GM12878 (cell line): ENCODE measurements at places on chromosomes 2 and 18. TPM values are rescaled to one million over a fixed set of nuclear protein-coding genes. Genes with fewer than 3 reads are reported as not detected.

DNA sequence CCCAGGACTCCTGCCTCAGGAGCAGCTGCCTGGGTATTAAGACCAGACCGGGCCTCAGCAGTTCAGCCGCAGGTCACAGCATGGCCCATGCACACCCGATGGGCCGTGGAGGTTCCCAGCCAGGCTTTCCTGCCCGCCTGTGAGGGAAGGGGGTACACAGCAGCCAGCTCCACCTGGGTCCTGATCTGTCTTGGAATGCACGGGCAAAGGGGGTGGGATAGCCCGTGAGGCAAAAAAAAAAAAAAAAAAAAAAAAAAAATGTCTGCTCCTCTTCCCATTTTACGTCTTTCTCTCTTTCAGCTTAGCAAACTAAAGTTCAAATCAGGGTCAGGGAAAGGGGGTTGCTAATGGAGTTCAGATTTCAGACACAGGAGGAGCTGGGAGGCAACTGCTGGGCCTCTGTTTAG, 385.2 kb downstream of the TNS1 start:
- peaks cover 3% of the 10 kb centered on the region; the same call in 1 of the 2 replicates for H3K27me3 ChIP-seq
- H3K36me3 ChIP-seq, result no peaks in the 10 kb centered on the region
- no peaks in the 10 kb centered on the region for H3K4me1 ChIP-seq
- DNase-seq, result no peak

GRCh38 chr2:105610576-105611332, 134.0 kb upstream of the NCK2 start:
- DNase-seq, result no peak
- H3K27me3 ChIP-seq, result no peaks in the 10 kb centered on the region
- no peak overlapping the region for H3K27ac ChIP-seq
- no peaks in the 10 kb centered on the region for H3K36me3 ChIP-seq
- H3K4me3 ChIP-seq, result no peak overlapping the region
- no peaks in the 10 kb centered on the region for H3K4me1 ChIP-seq

LRRTM4 gene
- total RNA-seq, result not detected in 2 replicates

DNA sequence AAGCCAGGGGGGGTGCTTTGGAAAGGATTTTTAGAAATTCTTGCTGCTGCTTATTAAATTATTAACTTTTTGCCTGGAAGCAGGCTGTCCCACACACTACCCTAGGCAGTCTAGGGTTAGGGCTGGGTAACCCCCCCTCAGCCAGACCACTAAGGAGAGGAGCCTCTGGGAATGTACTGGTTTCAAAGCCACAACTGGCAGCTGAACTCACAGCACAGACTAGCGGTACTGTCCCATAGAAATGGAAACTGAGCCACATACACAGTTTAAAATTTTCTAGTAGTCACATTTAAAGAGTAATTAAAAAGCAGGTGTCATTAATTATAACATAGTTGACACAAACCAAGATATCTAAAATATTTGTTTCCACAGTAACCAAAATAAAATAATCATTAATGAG, 50.1 kb downstream of the SPRED2 start:
- no peak overlapping the region for H3K27ac ChIP-seq
- H3K27me3 ChIP-seq, result no peaks in the 10 kb centered on the region
- peaks cover 46% of the 10 kb centered on the region for H3K4me1 ChIP-seq
- DNase-seq, result no peak
- no peak overlapping the region for H3K4me3 ChIP-seq

TMEM163 gene
- not detected in 2 replicates for total RNA-seq

GRCh38 chr18:2709316-2709715, 53.8 kb downstream of the SMCHD1 start:
- no peaks in the 10 kb centered on the region for H3K27me3 ChIP-seq
- H3K4me3 ChIP-seq, result no peak overlapping the region
- no peaks in the 10 kb centered on the region for H3K4me1 ChIP-seq
- DNase-seq, result no peak

- no peaks in the 10 kb centered on the region for H3K27me3 ChIP-seq
- no peaks in the 10 kb centered on the region for H3K4me1 ChIP-seq
- DNase-seq, result no peak
- H3K27ac ChIP-seq, result no peak overlapping the region
Observed at GRCh38 chr2:37776487-37776886, 105.0 kb upstream of the CDC42EP3 start.

NTSR2 gene
- total RNA-seq, result not detected in 2 replicates

DNA sequence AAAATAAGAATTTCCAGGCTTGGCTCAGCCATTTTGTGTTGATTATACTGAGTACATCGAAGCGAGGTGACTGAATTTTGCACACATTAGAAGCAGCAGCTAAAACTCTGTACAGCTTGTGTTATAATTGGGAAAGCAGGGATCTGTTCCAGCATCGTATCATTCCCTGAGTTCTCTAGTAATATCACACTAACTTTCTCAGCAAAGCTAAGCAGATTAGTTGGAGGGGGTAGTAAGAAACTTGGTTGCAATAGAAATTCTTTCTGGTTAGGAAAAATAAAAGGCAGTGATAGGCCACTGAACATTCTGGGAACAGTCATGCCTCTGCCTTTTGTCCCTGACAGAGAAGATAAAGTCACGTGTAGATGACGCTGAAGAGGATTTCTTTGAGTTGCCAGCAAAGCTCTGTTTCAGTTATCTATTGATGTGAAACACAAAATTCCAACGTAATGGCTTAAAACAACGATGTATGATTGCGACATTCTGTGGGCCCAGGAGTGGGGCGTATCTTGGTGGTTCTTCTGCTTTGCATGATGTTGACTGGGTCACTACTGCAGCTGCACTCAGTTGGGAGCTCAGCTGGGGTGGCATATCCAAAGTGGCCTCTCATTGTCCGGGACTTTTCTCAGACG, 202.1 kb upstream of the MEX3C start:
- no peaks in the 10 kb centered on the region for H3K4me1 ChIP-seq
- H3K4me3 ChIP-seq, result no peak overlapping the region
- H3K27me3 ChIP-seq, result no peaks in the 10 kb centered on the region
- DNase-seq, result no peak
- no peak overlapping the region for H3K27ac ChIP-seq

RSAD2 gene
- 0.87 and 1.2 TPM in 2 replicates for total RNA-seq

DNA sequence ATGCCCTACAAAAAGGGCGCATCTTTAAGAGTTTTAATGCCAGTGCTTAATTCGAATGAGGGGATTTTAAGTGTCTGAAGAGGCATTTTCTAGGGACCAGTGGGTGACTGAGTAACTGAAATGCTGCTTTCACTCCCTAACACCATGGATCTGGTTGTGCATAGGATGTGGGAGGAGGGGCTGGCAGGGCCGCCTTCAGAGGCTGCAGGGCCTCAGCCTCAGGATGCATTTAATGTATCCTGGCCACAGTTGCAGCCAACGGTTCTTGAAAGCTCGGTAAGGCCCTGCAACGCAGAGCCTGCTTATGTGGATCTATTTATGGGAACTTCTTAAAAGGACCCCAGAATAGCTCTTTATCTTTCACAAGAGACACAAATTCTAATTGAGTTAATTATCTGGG, 25.8 kb upstream of the IL18RAP start:
- H3K27ac ChIP-seq, result no peak overlapping the region
- H3K27me3 ChIP-seq, result no peaks in the 10 kb centered on the region
- no peak for DNase-seq
- no peak overlapping the region for H3K4me3 ChIP-seq
- no peaks in the 10 kb centered on the region for H3K36me3 ChIP-seq

GRCh38 chr18:57930476-57930875, 113.5 kb upstream of the NEDD4L start:
- H3K36me3 ChIP-seq, result no peaks in the 10 kb centered on the region
- no peaks in the 10 kb centered on the region for H3K27me3 ChIP-seq
- peaks cover 6% of the 10 kb centered on the region for H3K4me1 ChIP-seq
- no peak overlapping the region for H3K27ac ChIP-seq
- DNase-seq, result no peak
- no peak overlapping the region for H3K4me3 ChIP-seq

- H3K27ac ChIP-seq, result no peak overlapping the region
- H3K4me3 ChIP-seq, result no peak overlapping the region
- H3K27me3 ChIP-seq, result no peaks in the 10 kb centered on the region
- H3K36me3 ChIP-seq, result no peaks in the 10 kb centered on the region
- no peak for DNase-seq
Observed at GRCh38 chr18:36831139-36831538, 2.2 kb downstream of the KIAA1328 start.

GRCh38 chr2:178479758-178480226, 465 bp upstream of the PLEKHA3 start:
- DNase-seq, result no peak
- H3K4me3 ChIP-seq, result peak overlapping the region; percentile 93
- no peaks in the 10 kb centered on the region for H3K36me3 ChIP-seq
- peaks cover 7% of the 10 kb centered on the region; the same call in 1 of the 2 replicates for H3K4me1 ChIP-seq
- H3K27ac ChIP-seq, result peak overlapping the region; percentile 43
- no peaks in the 10 kb centered on the region for H3K27me3 ChIP-seq

DNA sequence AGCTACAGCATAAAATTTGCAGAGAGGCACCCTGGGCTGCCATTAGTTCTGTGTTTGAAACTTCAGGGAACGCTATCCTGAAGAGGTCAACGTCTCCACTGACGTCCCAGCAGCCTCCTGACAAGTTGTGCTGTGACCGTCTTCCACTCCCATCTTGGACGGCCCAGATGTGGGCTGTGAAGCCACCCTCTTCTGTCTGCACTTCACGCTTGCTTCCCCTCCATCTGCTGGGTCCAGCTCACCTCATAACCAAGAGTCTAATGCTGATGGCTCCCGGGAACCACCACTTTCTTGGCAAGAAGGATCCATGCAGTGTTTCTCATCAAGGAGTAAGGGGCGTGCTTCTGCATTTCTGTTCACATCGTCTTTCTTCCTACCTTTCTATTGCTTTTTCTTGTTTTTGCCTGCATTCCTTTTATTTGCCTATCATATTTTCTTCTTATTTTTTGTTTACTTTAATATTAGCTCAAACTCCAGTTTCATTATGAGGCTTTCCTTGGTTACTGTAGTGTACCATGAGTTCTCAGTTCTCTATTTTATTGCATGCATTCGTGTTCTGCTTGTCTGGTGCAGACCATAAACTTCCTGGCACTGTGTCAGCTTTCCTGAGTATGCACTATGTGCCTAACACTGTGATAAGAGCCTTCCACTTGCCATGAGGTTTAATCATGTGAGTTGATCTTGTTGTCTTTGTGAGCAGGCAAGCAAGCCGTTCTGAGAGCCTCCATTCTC, 631.8 kb upstream of the RAB6C start:
- H3K27ac ChIP-seq, result peak overlapping the region; percentile 65

UXS1 gene
- 22.9 and 25.4 TPM in 2 replicates for total RNA-seq

LOXHD1 gene
- not detected in 2 replicates for total RNA-seq

GRCh38 chr2:68885074-68885810, 14.0 kb upstream of the BMP10 start:
- H3K4me3 ChIP-seq, result no peak overlapping the region
- 0 out of 2 replicates have a peak, but pooled peaks cover 2% of the 10 kb centered on the region for H3K27me3 ChIP-seq
- H3K27ac ChIP-seq, result no peak overlapping the region
- no peaks in the 10 kb centered on the region for H3K4me1 ChIP-seq
- no peak for DNase-seq

GRCh38 chr2:240286596-240286995, 146.1 kb upstream of the OTOS start:
- H3K27me3 ChIP-seq, result no peaks in the 10 kb centered on the region
- H3K4me1 ChIP-seq, result no peaks in the 10 kb centered on the region
- no peak overlapping the region for H3K4me3 ChIP-seq
- H3K36me3 ChIP-seq, result no peaks in the 10 kb centered on the region

DNA sequence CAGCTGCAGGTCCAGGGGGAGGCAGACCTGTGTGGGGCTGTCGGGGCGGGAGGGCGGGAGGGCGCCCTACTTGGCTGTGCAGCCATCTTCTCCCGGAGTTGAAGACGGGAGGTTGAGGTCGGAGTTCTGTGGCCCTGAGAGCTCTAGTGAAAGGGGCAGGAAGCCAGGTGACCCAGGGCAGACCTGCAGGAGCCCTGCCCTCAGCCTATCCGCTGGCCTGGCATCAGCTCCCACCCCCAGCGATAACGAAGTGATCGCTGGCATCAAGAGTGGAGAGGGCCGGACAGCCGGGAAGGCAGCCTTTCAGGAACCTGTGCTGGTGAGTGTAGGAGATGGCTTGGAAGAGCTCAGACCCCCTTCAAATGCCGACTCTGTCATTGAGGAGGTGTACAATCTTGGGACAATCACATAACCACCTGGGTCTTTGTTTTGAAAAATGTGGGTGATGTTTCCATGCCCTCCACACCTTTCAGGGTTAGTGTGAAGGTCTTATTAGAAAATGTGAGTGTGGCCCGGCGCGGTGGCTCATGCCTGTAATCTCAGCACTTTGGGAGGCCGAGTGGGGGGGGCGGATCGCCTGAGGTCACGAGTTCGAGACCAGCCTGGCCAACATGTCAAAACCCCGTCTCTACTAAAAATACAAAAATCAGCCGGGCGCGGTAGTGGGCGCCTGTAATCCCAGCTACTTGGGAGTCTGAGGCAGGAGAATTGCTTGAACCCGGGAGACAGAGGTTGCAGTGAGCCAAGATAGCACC, 1.3 kb downstream of the ARHGEF4 start:
- H3K4me1 ChIP-seq, result no peaks in the 10 kb centered on the region
- no peaks in the 10 kb centered on the region for H3K36me3 ChIP-seq
- no peak for DNase-seq
- no peak overlapping the region for H3K27ac ChIP-seq
- peaks cover 3% of the 10 kb centered on the region for H3K27me3 ChIP-seq

SAG gene
- total RNA-seq, result 0.69 TPM in 1 of 2 replicates, not detected in the other

SCN7A gene
- 0.05 TPM in 1 of 2 replicates, not detected in the other for total RNA-seq

GRCh38 chr2:161046876-161047275, 113.4 kb upstream of the TANK start:
- H3K27ac ChIP-seq, result no peak overlapping the region
- DNase-seq, result no peak

DNA sequence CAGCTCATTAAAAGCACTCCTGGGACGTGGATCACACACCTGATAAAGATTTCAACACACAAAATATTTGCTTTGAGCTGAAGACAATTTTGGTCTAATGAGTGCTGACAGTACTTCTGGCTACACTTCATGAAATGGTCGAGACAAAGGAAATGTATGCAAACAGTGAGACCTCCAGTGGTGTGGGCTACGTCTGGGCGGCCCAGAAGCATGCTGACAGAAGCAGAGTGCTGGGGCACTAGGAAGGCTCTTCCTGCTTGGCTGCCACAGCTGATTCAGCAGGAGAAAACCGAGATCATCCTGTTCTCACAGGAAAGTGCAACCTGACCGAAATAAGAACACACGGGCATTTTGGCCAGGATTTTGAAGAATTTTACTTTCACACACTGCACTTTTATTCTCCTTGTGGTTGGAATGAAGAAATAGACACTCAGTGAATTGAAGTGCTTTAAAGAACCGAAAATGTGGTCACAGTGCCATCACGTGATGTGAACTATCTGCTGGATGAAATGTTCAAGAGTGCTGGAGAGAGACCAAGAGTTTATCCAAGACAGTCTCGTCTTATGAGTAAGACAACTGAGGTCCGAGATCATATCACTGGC, 149.5 kb downstream of the CCBE1 start:
- H3K27ac ChIP-seq, result no peak overlapping the region
- no peaks in the 10 kb centered on the region for H3K4me1 ChIP-seq
- no peaks in the 10 kb centered on the region for H3K36me3 ChIP-seq
- no peak for DNase-seq
- H3K4me3 ChIP-seq, result no peak overlapping the region
- H3K27me3 ChIP-seq, result no peaks in the 10 kb centered on the region; the same call in 1 of the 2 replicates
